ENCODE measurements at places on chromosomes 5 and 9.

DNA sequence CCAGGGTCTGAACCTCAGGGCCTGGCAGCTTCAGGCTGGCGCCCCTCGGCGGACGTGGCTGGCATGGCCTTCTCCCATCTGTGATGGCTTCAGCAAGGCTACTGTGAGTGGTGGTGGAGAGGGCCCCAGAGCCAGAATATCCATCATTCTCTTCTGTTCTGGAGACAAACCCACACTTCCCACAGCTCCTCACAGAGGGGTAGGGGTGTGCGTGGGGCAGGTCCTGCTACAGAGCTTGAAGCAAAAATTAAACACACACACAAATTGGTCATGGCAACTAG is 9.6 kb downstream of the GPX3 start:
- no peak for DNase-seq

- no peak for DNase-seq
Measured at GRCh38 chr9:95242613-95243012, 74.9 kb downstream of the FANCC start.

- DNase-seq = no peak
Measured at GRCh38 chr5:112883192-112883591, 22.1 kb downstream of the SRP19 start.

- no peak for DNase-seq
Measured at GRCh38 chr5:174084691-174085154, 39.2 kb downstream of the NSG2 start.

GRCh38 chr9:95556521-95556920 is 39.8 kb upstream of the PTCH1 start:
- no peak for DNase-seq

GRCh38 chr9:5052838-5053237 is 67.8 kb downstream of the JAK2 start:
- no peak for DNase-seq

DNA sequence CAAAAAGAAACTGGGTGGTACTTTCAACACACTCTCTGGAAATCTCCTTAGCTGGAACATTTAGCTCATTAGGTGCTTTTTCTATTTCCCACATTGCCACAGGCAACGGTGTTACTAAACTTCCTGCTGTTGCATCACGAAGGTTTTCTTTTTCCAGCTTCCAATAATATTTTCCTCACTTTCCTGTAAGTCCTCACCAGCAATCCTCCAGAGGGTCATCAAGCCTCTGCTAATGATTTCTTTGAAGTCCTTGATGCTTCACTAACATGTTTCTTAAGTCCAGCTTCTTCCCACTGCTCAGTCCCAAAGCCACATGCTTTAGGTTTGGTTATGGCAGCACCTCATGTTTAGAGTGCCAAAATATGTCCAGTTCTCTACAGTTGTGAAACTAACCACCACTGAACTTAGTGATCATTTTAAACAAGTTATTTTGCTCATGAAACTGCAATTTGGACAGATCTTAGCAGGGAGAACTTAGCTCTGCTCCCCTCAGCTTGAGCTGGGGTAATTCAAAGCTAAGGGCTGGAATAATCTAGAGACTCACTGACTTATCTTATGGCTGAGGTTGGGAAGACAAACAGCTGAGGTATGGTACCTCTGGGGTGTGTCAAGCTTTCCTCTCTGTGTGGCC is 39.9 kb upstream of the RETREG1 start:
- DNase-seq = no peak

GRCh38 chr9:3569529-3569928 is 43.7 kb upstream of the RFX3 start:
- no peak for DNase-seq

- peak; percentile 30 for DNase-seq
Measured at GRCh38 chr9:137294091-137294680, 7.9 kb downstream of the NRARP start.

- DNase-seq = no peak
Measured at GRCh38 chr9:126166291-126166690, 160.3 kb upstream of the MVB12B start.

- no peak for DNase-seq
Measured at GRCh38 chr9:70488793-70489105, 74.3 kb upstream of the KLF9 start.

DNA sequence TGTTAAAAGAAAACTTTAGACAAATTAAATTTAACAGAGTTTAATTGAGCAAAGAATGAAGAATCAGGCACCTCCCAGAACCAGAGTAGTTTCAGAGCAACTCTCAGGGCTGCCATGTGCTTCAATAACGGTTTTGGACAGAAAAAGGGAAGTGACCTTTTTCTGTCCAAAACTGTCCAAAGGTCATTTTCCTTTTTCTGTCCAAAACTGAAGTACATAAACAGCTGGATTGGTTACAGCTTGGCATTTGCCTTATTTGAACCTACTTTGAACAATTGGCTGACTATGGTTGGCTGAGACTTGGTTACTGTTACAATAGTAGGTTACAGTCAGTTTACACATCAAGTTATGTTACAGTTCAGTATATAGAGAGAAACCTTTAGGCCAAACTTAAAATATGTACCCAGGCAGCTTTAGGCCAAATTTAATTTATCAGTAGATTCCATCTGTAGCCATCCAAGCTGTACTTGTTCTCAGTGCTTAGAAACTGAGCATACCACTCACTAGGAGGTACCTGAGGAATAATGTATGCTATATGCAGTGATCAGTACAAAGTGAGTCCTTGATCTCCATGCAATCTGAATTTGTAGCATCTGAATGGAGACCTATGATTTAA is 44.0 kb downstream of the C9orf85 start:
- no peak for DNase-seq

- no peak for DNase-seq
Measured at GRCh38 chr5:150579462-150580400, 60.7 kb upstream of the SYNPO start.

GRCh38 chr5:107325866-107326265 is 344.9 kb downstream of the EFNA5 start:
- no peak for DNase-seq

- DNase-seq = no peak
Measured at GRCh38 chr5:39063037-39063436, 11.2 kb downstream of the RICTOR start.

DNA sequence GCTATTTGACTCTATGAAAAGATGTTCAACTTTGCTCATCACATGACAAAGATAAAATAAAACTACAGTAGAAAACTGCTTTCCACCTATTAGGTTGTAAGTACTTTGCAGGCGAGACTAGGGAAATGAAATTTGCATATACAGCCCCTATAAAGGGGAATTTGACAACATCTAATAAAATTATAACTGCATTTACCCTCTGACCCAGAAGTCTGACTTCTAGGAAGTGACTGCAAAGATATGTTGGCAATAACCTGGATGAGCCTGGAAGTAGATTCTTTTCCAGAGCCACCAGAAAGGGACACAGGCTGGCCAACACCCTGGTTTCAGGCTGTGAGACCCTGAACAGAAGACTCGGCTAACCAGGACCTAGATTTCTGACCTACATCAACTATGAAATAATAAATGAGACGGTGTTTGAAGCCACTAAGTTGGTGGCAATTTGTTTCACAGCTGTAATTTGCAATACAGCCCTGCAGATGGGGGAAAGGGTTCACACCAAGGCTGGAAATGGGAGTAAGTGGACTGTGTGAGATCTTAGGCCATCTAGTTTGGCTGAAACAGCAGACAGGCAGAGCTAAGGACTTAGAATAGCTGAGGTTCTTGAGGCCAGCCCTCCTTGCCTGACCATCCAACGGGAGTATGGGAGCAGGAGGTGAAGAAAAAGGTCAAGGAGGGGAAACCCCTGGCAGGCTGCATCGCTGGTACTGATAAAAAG is 106.6 kb downstream of the SIL1 start:
- no peak for DNase-seq

DNA sequence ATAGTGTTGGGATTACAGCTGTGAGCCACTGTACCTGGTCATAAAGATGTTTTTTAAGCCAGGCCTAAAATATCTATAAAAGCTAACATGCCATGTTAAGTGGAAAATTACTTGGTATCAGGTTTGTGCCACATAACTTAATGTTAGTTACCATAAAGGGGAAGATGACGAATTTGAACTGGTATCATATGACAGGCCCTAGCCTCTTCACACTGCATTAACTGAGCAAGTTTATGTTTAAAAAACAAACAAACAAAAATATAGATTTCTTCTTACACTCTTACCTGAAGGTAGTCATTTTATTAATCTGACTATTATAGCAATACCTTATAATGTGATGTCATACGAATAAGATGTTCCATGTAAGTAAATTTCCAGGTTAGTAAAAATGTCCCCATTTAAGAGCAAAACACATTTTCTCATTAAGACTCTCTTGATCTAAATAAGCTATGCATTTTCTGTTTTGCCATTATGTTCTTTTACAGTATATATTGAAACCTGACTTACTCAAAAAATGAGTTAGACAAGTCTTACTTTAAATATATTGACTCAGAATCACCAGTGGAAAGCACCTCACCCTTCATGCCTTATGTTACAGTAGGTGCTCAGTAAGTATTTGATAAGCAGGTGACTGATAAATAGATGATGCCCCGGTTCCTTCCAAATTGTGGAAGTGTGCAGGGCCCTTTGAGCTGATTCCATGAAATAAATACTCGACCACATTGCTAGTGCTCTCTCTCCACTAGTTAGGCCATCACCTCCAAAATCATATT is 125.4 kb downstream of the CDC42SE2 start:
- no peak for DNase-seq

DNA sequence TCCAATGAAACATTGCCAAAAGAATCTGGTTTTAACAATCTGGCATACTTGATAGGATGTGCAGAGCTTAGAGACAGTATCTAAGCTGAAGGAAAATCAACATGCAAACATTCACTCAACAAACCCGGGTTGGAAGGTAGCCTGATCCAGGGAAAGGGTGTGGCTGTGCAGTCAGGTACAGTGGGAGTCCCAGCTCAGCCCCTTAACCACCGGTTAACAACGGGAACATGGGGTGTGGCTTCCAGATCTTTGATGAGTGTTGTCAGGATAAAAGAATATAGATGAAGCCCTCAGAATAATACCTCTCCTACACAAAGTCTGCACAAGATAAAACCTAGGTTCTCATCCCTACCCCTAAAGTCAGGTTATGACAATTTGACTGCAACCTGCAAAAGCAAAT is 127.3 kb downstream of the CDK5RAP2 start:
- DNase-seq = no peak

DNA sequence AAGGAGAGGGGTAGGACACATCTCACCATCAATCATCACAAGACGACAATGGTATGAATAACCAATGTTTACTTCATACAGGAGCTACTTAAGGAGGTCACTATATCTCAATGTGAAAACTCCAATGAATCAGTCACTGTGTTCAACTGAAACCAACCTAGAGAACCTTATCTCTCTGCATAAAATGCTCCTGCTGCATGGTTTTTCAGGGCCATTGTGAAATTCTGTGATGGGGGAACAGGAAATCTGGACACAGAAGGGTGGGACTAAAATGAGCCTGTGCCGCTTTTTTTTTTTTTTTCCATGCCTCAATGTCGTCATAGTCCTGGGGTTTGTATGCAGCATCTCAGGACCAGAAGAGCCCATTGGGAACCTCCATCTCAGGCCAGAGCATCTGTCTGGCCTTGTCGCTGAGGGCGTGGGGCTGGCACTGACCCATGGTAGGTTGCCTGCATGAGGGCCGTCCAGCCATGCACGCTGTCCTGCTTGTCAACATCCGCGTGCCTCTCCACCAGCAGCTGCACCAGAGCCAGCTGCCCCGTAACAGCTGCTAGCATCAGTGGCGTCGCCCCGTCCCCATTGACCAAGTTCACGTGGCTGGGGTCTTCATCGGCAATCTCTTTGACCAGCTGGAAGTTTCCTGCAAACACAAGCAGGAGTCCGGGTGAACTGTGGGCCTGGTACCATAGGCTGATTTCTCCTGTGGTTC is 12.7 kb downstream of the ANKS6 start:
- DNase-seq = no peak

DNA sequence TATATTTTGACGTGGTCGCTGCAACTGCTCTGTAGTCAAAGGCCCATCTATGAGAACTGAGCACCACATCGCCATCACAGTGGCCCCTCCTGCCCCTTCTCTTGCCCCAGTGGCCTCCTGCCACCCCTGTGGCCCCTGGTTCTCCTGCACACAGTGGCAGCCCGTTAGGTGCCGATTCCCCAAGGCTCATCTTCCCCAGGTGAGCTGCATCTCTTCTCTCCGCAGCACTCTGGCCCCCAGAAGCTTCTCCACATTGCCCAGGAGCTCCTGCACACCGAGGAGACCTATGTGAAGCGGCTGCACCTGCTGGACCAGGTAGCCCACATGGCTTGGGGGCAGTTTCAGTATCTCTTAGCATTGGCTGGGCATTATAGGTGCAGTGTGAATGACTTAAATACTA is 55.4 kb downstream of the FGD3 start:
- no peak for DNase-seq

- DNase-seq = no peak
Measured at GRCh38 chr9:126514037-126514821, 99.5 kb upstream of the LMX1B start.

DNA sequence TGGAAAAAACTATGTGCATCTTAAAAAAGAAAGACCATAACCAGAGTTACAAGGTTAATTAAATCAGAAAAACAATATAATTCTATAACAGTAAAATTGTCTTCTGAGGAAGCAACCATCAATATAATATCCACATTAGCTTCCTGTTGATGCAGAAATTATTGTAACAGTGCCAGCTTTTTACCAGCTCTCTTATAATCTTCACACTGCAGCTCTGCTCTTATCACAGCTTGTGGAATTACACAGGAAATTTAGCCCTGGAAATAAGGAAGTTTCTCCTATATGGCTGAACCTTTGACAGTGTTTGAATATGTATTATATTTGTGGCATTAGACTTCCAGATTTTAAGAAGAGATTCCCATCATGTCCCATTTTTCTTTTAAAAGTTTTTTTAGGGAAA is 49.1 kb upstream of the TEK start:
- no peak for DNase-seq

DNA sequence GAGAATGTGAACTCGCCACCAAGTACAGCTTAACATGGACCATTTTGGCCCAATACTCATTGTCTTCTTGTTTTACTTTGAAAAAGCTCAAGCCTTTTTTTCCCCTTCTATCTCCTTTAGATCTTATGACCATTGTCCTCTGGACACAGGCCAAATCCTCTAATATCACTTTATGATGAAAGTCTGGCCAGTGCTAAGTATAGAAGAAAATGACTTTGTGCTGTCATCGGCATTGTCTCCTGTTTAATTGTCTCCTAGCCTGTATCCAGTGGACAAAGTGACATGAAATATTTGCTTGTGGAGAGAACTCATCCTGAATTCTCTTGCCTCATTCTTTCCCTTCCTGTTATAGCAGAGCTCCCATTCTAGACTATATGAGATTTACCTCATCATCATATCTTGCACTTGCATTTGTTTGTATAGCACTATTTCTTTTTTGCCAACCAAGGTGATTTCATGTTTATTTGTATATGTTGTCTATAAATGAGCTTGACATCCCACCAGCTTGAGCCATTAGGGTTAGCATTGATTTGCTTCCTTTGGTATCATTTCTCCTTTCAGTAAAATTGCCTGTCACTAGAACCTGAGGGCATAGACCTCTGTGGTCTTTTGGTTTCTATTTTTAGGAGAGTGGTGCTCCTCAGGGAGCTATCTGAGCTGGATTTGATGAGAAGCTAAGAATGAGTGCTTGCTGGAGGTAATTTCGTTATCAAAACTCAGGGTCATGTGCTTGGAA is 18.8 kb upstream of the TNFAIP8 start:
- DNase-seq = no peak

GRCh38 chr9:37201581-37201980 is 81.2 kb downstream of the ZCCHC7 start:
- DNase-seq = no peak

GRCh38 chr5:95284572-95285408 is at the start of gene MCTP1:
TSS of gene MCTP1 (minus strand) at chr5:95285094.
- DNase-seq = peak; percentile 14

All from NCI-H2029 treated with DMSO at 0.1 percent for 48 hours (cell line).